ENCODE measurements at places on chromosomes 12 and 14.

DNA sequence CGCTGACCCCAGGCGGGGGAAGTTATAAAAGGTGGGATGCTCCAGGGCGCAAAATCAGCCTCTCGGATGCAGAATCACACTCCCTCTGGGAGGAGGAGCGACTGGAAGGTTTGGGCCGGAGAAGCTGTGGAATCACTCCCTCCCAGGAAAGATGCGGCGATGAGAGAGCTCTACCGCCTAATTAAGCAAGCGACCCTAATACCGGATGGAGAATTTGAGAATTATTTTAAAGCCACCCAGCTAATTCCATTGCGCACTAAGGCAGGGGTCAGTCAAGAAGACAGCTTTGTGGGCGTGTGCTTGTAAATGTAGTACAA is 1.9 kb downstream of the COL2A1 start:
- no peak for DNase-seq

- DNase-seq, result no peak
Observed at GRCh38 chr12:62301799-62302133, 41.6 kb downstream of the USP15 start.

- no peak for DNase-seq
Observed at GRCh38 chr12:77299910-77300669, 234.7 kb upstream of the E2F7 start.

- DNase-seq, result no peak
Observed at GRCh38 chr14:76564471-76565422, 188.8 kb downstream of the ESRRB start.

GRCh38 chr12:88998421-88998820 is 353.9 kb downstream of the DUSP6 start:
- DNase-seq, result no peak

DNA sequence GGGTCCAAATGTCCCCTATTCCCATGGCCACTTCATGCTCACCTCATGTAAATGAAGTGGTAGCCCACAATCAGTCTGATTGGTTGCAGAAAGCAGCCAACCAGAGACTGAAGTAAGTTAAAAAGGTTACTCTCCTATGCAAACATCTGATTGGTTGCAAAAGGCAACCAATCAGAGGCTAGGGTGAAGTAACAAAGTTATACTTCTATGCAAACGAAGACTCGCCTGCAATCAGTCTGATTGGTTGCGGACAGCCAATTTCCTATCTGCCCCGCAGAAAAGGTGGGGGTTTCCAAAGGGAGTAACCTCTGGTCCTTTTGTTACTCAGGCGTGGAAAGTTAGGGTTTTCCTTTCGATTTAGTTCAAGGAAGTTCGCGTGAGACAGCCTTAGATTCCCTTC is 208.1 kb upstream of the NEDD1 start:
- no peak for DNase-seq

DNA sequence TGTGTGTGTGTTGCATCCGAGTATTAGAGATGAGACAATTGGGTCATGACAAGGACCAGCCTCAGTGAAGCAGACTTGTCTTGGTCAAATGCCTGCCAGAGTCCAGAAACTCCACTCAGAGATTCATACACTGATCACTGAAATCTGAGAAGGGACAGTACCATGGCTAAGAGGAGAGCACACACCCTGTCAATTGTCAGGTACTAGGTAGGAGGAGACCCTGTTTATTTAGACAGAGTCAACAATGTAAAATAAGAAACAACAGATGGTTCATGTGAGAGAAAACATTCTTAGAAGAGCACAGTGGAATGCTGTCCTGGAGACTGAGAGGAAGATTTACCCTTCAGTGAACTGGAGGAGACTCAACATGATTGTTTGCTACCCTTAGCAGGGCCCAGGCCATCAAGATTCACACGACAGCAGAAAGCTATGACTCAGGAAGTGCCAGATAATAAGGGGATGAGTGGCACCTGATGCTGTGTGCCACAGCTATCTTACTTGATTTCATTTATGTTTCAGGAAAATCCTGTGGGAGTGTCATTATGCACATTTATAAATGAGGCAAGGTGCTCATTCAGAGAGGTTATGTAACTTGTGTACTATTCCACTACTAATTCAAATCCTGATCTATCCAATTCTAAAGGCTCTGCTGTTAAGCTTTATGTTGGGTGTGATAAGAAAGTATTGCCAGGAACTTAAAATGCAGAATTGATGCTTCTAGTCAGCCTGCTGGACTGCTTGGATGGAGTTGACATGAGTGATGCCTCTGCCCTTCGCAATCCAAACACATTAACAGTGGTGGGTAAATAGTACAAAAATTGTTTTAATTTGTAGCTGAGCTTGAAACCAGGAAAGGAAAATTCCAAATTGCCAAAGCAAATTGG is 136.6 kb upstream of the NEDD1 start:
- DNase-seq, result no peak

DNA sequence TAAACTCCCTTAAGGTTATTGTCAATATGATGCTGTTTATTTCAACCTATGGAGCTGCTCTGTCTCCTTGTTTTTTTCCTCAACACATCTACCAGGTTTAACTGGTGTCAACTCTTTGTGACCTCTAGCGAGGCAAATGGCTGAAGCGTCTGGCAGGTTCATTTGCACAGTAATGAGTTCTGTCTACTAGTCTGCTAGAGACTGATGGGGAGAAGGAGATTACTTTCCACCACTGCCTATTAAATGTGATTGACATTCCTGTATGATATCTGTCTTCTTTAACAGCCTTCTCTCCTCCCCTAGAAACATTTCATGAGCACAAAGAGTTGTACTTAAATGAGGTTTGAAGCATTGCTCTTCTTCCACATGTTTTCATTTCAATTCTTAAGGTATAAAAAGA is 253.7 kb downstream of the SLC6A15 start:
- no peak for DNase-seq

DNA sequence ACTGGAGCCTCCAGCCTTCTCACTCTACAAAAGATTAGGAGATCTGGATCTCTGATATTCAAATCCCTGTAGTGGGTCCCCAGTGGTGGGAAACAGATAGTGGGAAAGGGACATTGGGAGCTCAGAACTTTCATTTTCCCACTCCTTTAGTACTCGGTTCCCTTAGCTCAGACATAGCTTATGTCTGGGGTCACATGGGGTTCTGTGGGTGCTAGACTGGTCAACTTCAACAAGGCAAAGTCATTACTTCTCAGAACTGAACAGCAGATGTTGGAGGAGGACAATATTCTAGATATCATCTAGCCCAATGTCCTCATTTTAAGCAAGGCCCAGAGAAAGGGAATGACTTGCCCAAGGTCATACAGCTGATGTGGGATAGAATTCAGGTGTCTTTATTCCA is 19.5 kb upstream of the ITGA5 start:
- DNase-seq, result no peak

DNA sequence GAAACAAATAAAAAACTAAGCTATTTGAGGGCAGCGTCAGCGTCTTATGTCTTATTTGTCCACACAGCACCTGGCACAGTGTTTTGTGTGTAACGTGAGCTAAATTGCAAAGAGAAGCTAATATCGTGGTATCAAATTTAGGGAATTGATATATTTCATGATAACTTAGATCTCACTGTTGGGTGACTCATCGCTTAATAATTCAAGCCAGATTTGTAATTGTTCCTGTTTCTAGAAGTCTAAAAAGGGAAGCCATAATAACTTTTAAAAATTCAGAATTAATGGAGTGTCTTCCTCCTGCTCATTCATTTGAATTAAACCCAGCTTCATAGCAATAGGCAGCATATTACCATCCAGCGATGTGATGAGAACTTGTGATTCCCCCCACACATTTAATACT is 214.7 kb downstream of the PDZRN4 start:
- DNase-seq, result no peak

GRCh38 chr14:59811073-59811472 is 59.5 kb downstream of the RTN1 start:
- DNase-seq, result no peak

DNA sequence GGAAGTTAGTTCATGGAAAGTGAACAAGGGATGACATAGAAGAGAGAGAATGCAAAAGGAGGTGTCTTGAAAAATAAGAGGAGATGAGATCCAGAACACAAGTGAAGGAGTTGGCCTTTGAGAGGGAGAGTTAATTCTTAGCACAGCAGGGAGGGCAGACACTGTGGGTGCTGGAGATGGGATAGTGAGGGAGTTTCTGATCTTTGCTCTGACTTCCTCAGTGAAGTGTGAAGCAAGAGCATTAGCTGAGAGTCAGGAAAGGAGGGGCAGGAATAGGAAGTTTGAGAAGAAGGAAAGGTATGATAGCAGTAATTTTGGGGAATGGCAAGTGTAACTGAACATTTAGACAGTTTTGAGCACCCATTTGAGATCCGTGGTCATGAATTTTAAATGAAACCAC is 75.8 kb upstream of the COCH start:
- no peak for DNase-seq

DNA sequence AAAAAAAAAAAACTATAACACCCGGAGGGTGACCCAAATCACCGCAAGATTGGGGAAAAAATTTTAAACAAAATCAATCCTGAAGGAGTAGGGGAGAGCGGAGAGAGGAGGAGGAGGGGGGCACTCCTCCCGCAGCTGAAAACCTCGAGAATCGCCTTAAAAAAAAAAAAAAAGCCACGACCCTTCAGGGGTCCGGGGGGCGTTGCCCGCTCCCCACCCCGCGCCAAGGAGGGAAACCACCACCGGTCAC is 254 bp downstream of the GTF2A1 start:
- no peak for DNase-seq

- no peak for DNase-seq
Observed at GRCh38 chr12:14473707-14474287, 93.9 kb downstream of the PLBD1 start.

DNA sequence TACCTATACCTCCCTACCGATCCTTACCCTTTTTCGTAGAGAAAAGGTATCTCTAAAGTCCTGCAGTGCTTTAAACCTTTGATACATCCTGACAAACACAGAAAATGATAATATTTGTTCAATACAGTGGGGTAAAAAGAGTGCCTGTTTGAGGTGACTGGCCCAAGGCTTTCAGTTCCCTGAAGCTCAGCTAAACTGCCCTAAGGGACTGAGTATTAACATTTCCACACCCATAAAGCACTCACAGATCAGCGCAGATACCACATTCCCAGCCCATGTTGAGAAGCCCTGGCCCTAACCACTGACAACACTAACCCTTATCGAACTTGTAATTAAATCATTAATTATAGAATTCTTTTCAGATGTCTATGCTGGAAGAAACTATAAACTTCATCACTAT is 108.7 kb downstream of the DIP2B start:
- no peak for DNase-seq

DNA sequence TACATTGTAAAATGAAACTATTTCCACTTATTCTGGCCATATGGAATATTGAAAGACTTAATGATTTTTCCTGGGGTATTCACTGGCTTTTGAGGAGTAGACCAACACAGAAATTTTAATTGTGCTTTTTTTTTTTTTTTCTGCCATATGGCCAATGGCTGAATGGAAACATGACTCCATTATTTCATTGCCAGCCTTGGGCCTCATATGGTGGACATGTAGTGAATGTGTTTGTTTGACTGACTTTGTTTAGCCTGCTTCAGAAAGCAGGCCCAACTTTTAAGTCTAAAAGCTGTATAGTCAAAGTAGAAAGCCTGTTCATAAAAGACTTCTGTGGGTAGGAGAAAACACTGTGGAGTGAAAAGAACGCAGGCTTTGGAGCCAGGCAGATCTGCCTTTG is 2.4 kb downstream of the GNG2 start:
- DNase-seq, result no peak

DNA sequence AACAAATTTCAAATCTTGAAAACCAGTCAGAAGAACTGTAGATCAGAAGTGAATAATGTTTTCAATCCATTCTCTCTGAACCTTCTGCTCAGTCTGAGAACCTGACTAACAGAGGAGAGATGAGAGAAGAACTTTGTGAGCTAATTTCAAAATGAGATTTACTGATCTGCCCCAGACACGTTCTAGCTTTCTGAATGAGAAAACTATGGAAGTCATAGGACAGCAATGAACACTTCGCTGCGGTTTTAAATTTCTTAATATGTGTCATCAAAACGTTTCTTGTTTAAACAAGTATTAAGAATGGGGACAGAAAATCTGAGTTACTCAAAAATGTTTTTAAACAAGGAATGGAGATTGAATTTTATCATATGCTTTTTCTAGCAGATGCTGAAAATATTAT is 66.6 kb upstream of the FAR2 start:
- DNase-seq, result no peak

All from activated CD8-positive, alpha-beta T cell treated with anti-CD3 and anti-CD28 coated beads for 36 hours (primary cell).